Caco-2 (cell line): ENCODE measurements at places on chromosomes 3 and 15. TPM values are rescaled to one million over a fixed set of nuclear protein-coding genes. Genes with fewer than 3 reads are reported as not detected.

FSTL1 gene
- 1.4 and 2.9 TPM in 2 replicates for total RNA-seq

GRCh38 chr3:170809007-170809974, 60.7 kb downstream of the RPL22L1 start:
- DNase-seq, result peak; percentile 52

NECTIN3 gene
- total RNA-seq, result 75.8 and 81.0 TPM in 2 replicates

DNA sequence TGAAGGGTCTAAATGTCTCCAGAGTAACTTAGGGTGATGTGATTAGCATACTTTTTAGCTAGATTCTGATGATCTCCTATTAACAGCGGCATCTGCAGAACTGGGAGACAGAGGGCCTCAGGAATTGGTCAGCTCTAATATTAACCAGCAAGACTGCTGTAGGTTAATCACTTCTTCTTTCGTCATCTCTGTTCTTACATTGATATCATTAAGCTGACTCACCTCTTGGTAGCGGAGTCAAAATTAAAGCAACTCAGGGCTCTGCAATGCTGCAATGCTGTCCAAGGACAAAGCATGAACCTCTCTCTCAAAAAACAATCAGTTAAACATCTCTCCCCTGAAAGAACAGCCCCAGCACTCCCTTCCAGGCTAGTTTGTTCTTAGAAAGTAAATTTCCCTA, 57.5 kb upstream of the TRA2B start:
- no peak for DNase-seq

DNA sequence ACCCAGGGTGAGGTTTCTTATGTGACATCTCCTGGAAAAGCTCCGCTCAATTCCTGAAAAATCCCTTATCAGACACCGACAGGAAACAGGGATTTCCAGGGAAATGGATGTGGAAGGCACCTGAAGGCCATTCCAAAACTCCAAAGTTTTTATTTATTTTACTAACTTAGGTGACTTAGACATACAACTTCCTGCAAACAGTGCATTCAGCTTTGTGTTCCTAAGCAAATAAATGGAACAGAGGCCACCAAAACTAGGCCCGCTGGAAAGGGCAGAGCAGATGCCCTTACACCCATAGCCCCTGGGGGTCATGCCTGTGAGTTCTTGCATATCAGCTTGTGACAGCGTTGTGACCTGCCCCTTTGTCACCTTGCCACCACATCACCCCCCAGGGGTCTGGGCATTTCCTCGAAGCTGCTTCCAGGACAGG, 239.4 kb downstream of the XXYLT1 start:
- DNase-seq, result no peak

DNA sequence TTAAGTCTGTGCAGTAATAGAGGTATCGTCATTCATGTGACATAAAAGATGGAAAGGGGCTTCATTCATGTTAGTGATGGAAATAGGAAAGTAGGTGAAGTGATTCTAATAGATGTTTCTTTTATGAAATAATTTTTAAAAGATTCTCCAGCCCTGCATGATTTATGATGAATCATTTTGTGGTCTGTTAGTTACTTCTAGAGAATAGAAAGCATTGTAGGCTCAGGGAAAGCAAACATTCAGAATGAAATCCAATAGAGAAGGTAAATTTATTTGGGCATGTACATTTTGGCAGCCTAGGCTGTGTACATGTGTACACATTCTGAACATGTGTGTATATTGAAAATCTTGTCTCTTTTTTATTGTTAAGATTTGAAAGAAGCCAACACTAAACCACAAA, 23.1 kb downstream of the PPARG start:
- no peak for DNase-seq

DNA sequence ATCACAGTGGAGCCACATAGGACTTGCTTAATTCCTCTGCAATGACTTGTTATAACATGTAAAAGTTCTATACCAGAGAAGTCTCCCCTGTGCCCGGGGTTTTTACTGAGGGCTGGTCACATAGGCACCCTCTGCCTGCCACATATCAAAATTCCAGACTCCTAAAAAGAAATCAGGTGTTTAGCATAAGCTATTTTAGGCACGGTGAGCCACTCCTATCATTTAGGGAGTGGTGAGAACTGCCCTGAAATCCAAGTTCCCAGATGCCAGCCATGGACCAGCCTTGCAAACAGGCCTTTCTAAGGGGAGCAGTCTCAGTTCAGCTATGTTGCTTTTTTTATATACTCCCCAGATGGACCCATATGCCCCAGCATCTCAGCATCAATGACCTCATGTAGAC, 130.3 kb downstream of the THSD4 start:
- no peak for DNase-seq

DNA sequence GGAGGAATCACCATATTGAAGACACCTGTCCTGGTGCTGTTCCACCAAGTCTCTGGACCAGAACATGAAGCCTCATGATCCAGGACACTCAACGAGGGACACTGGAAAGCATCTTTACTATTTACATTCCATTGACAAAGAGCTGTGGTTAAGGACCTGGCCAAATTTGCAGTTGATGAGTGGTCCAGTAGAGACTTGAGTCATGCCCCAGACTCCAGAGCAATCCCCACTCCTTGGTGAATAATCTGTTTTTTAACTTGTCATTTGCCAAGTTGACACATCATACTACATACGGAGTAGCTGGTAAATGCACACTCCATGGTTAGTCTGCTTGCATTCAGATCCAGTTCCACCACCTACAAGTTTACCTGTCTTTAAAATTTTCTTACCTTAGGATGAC, 1.2 kb upstream of the COL6A6 start:
- no peak for DNase-seq

NLGN1 gene
- not detected in 2 replicates for total RNA-seq

WWTR1 gene
- total RNA-seq, result 16.2 and 19.1 TPM in 2 replicates

DNA sequence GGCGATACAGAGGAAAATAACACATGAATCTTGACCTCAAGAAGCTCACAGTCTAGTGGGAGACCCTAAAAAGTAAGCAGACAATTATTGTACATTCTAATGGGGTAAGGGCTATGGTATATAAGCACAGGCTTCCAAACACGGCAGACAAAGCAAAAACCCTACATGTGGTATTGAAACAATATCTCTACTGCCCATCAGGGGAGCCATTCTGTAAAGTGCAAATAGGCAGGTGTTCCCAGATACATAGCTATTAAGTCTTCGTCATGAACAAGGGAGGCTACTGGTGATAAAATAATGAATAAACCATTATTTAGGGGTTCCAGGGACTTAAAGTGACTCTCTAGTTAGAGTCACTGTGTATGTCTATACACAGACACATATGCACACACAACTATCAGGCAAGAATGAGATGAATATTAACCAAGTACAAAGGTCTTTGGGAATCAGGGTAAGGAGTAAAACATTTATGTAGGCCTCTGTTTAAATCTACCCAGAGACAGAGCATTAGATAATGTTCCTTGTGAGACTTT, 38.7 kb upstream of the ASB14 start:
- no peak for DNase-seq

GRCh38 chr3:2650746-2651145, 459.4 kb downstream of the IL5RA start:
- DNase-seq, result no peak

GRCh38 chr3:127525373-127525772, 65.2 kb downstream of the TPRA1 start:
- DNase-seq, result no peak

C3orf80 gene
- 3.2 and 3.7 TPM in 2 replicates for total RNA-seq

DNA sequence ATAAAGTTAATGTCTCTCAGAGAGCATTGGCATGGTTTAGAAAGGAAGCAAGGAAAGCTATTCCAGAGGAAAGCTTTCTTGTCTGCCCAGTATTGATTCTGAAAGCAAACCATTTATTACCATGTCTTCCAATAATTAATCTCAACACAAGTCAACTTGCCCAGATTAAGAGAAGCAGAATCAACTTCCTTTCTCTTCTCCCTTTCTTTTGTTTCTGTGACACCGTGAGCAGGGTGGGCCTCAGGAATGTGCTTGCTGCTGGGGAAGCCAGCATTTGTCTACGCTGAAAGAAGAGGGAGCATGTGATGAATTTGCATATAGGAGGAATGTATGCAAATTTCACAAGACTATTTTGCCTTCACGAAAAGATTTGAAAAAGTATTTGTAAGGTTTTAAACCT, 368.6 kb upstream of the ROPN1 start:
- DNase-seq, result no peak

TAGLN3 gene
- not detected in 2 replicates for total RNA-seq

TEX264 gene
- 32.4 and 37.9 TPM in 2 replicates for total RNA-seq

ARNT2 gene
- total RNA-seq, result 0.07 and 0.23 TPM in 2 replicates

DNA sequence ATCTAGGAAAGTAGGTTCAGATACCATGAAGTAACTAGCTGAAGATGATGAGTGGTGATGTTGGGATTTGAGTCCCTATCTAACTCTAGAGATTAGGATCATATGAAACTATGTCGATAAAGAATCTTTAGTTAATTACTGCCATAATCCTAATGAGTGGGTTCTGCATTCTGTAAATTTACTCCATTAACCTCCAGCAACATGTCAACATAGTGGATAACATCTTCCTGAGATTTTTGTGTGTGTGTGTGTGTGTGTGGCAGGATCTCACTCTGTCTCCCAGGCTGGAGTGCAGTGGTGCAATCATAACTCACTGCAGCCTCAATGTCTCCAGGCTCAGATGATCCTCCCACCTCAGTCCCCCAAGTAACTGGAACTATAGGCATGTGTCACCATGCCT, 272.9 kb upstream of the DPH6 start:
- DNase-seq, result no peak

DNA sequence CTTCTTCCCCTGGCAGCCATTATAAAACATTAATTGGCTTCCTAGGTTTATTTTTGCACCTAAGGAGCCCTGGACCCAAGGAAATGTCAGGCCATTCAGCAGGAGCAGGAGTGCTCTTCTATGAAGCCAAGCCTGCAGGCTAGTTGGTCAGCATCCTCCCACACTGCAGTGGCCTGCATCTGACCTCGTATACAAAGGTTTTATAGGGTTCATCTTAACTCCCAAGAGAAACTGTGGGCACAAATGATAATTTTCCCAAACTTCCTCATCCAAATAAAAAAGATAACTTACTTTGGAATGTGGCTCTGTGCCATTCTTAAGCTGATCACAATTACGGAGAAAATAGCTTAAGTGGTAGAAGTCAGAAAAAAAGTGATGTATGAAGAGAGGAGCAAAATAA, 19.4 kb downstream of the PLSCR1 start:
- no peak for DNase-seq

ARGFX gene
- total RNA-seq, result not detected in 2 replicates

TRIM42 gene
- total RNA-seq, result not detected in 2 replicates

ATP2B2 gene
- not detected in 2 replicates for total RNA-seq

GRCh38 chr3:115547207-115547606, 76.1 kb upstream of the GAP43 start:
- DNase-seq, result no peak

DNA sequence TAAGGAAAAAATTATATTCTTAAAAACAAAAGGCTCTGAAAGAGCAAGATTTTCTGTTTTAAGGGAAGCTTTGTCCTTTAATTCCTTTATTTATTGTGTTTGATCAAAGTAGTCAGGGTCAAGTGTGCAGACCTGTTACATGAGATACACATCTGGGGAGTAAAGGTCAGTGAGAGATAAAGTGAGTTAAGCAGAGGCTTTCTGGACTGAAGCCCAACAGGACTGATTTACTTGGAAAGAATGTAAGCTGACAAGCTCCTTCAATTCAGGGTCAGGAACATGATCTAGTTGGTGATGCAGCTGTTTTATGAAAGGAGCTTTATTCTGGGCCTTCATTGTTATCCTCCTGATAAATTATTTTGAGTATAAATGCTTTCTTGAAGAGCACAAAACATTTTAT, 20.7 kb upstream of the OTOL1 start:
- no peak for DNase-seq

GRCh38 chr3:15797642-15798303, at the start of gene ANKRD28:
ANKRD28 (minus strand) TSS chr3:15797979; CDS start chr3:15796521, 1,458 bp downstream.
- peak; percentile 4 for DNase-seq

GRCh38 chr3:59273976-59274375, 224.2 kb upstream of the CFAP20DC start:
- DNase-seq, result no peak

GRCh38 chr15:63967616-63968015, 78.7 kb downstream of the DAPK2 start:
- no peak for DNase-seq

GRCh38 chr3:186917512-186918312, 12.6 kb upstream of the ST6GAL1 start:
- DNase-seq, result no peak

SEMA5B gene
- 0.84 and 1.0 TPM in 2 replicates for total RNA-seq

GRCh38 chr3:127445581-127446343, 144.8 kb downstream of the TPRA1 start:
- no peak for DNase-seq

- no peak for DNase-seq
Measured at GRCh38 chr3:151393146-151393830, 8.7 kb upstream of the P2RY12 start.

CD86 gene
- total RNA-seq, result not detected in 2 replicates

GRCh38 chr3:71142441-71143161, 440.9 kb downstream of the FOXP1 start:
- DNase-seq, result peak; percentile 47

- DNase-seq, result no peak
Measured at GRCh38 chr3:127151992-127152650, 40.8 kb upstream of the PRR23E start.

GRCh38 chr15:65466901-65467300, 44.2 kb upstream of the IGDCC4 start:
- no peak for DNase-seq

DNA sequence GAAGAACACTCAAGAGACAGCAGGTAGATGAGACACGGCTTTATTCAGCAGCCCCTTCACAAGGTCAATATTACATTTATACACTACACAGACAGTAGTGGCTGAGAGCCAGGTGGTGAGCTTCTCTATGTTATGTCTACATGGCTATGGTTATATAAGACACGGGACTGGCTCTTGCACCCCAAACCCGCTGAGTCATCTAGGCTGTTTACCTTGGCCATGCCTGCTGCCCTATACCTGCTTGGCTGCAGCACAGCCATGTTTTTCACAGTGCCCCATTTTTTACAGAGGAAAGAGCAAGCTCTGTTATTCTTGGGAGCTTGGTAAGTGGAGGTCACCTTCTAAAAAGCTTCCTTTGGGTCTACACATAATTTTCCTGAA, 231.6 kb downstream of the IGSF11 start:
- no peak for DNase-seq

DNA sequence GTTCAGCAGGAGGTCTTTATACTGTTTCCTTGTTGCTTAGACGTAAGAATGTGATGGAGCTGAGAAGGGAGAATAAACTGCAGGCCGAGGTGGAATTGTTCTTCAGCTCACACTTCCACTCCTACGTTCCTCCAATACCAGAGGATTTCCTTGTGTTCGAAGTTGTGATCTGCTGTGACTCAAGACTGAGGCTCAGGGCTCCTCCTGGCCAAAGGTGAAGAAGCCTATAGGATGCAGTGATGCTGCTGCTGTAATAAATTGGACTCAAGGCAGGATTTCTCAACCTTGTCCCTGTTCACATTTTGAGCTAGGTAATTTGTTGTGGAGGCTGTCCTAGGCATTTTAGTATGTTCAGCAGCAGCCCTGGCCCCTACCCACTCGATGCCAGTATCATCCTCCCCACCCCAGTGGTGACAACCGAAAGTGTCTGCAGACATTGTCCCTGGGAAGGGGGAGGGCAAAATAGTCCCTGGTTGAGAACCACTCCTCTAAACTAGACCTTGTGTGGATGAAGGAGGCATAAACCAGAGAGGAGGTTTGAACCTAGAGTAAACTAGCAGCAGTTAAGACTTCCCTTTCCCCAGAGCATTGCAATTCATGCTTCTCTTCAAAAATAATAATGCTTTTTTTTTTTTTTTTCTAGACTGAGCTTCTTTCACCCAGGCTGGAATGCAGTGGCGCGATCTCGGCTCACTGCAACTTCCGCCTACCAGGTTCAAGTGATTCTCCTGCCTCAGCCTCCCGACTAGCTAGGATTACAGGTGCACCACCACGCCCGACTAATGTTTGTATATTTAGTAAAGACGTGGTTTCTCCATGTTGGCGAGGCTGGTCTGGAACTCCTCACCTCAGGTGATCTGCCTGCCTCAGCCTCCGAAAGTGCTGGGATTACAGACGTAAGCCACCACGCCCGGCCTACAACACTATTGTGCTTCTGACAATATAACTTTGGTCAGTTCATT, 11.1 kb downstream of the RAP2B start:
- DNase-seq, result no peak
